Natural killer cell treated with Interleukin-12 subunit alpha and Interleukin-12 subunit beta and Interleukin-15 and Interleukin-18, amount 100 ng/mL, for 72 hours (primary cell): ENCODE measurements at places on chromosomes 4 and X. TPM values are rescaled to one million over a fixed set of nuclear protein-coding genes. Genes with fewer than 3 reads are reported as not detected.

- peaks cover 24% of the 10 kb centered on the region for H3K4me1 ChIP-seq
- DNase-seq, result no peak
- peak overlapping the region; percentile 4 for H3K27ac ChIP-seq
- peak overlapping the region; percentile 27 for H3K4me3 ChIP-seq
- peaks cover 19% of the 10 kb centered on the region for H3K27me3 ChIP-seq
Observed at GRCh38 chrX:41014776-41015360, 70.4 kb upstream of the USP9X start.

DNA sequence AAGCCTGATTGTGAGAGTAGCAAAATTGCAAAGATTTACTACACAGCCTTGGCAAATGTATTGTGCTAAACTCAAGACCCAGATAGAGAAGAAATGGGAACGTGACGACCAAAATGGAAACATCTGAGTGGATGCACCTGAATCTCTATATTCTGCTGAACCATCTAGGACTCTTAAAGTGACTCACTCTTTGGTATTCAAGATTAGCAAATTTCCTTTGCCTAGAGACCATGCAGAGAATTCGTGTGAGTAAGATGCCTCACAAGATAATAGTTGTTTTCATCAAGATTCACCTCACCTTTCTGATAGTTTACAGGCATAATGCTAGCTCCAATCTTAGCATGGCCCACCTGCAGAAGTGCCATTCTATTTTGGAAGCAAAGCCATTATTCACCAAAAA lies 14.4 kb upstream of the ATOH1 start:
- H3K27me3 ChIP-seq, result peaks cover 5% of the 10 kb centered on the region
- no peak overlapping the region for H3K4me3 ChIP-seq
- DNase-seq, result no peak
- H3K36me3 ChIP-seq, result no peaks in the 10 kb centered on the region
- H3K4me1 ChIP-seq, result no peaks in the 10 kb centered on the region

DNA sequence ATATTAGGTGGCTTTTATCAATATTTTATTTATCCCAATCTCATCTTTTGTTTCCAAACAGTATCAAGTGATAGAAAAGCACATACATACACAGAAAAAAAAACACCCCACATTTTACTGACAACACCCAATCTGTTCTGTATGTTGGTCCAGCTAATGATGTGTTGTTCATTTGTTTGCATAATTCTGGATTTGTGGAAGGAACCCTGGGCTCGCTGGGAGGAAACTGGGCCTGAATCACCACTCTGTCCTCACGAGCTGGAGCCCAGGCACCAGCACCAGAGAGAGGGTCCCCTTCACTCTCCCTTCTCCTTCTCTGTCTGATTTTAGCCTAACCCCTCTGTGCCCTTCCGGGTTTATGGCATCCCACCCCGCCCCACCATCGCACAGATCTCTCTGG lies 79.8 kb downstream of the PSAPL1 start:
- no peak overlapping the region for H3K4me3 ChIP-seq
- H3K4me1 ChIP-seq, result no peaks in the 10 kb centered on the region
- no peak for DNase-seq
- no peak overlapping the region for H3K27ac ChIP-seq
- H3K27me3 ChIP-seq, result peaks cover 20% of the 10 kb centered on the region
- H3K36me3 ChIP-seq, result no peaks in the 10 kb centered on the region

GRCh38 chr4:78222575-78223186 lies 165.6 kb downstream of the FRAS1 start:
- H3K27ac ChIP-seq, result no peak overlapping the region
- no peaks in the 10 kb centered on the region for H3K27me3 ChIP-seq
- H3K4me3 ChIP-seq, result no peak overlapping the region
- H3K4me1 ChIP-seq, result no peaks in the 10 kb centered on the region
- peaks cover 7% of the 10 kb centered on the region for H3K36me3 ChIP-seq

The FABP2 gene
- not detected for total RNA-seq
